ENCODE measurements at places on chromosomes 11 and 22.

- DNase-seq = no peak
Measured at GRCh38 chr22:44331881-44332714, 19.3 kb upstream of the SHISAL1 start.

- no peak for DNase-seq
Measured at GRCh38 chr11:129814244-129815014, 1.2 kb upstream of the TMEM45B start.

GRCh38 chr11:121112498-121113455, 11.7 kb downstream of the TECTA start:
- DNase-seq = peak; percentile 58

DNA sequence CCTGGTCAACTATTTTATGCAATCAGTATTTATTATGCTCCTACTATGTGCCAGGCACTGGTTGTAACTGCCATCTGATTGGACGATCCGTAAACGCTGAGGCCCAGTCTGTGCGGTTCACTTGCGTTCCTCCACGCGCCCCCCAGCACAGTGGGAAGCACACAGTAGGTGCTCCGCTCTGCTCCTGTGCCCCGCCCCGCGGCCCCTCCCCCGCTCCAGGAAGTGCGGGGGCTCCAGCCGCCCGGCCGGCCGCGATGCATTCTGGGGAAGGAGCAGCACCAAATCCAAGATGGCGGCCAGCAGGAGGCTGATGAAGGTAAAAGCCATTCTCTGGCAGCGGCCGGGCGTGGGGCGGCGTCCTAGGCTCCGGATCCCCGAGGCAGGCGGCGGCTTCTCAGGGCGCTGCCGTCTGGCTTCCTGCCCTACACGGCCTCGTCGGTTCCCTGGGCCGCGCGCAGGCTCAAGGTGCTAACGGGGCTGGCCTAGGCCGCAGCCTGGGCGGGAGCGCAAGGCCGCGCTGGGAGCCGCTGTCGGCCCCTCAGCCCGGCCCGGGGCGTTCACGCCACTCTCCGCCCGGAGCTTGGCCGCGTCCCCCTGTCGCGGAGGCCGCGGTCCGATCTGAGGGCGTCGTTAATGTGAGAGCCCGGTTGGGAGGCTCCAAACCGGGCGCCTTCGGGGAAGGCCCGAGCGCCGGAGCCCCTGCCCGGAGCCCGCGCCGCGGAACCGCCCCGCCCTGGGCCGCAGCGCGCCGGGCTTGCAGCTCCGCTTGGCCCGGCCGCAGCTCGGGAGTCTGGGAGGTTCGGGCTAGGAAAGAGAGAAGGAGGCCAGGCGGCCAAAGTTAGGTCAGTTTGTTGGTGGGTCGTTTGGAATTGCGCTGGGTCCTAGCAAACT, at the start of gene UBE2L3:
Gene UBE2L3 (plus strand): TSS at position 259 of the 891 bp plus-strand sequence. CDS start 31 bp downstream, at position 290.
- DNase-seq = peak; percentile 89

DNA sequence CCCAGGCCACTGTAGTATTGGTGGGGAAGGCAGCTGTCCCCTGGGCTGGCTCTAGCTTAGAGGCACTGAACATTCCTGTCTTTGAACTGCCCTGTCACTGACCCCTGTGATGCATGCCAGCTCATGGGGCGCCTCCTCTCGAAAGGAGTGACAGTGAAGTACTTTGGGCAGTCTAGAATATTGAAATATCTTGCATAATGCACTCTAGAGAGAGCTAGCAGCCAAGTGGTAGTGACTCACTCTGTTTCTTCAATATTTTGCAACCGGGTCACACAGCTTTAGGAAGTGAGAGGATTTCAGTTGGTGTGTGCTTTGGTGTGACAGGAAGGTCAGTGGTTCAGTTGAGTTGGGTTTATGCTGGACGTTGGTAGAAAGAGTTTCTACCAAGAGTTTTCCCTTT, 35.5 kb upstream of the ST14 start:
- peak; percentile 44 for DNase-seq

DNA sequence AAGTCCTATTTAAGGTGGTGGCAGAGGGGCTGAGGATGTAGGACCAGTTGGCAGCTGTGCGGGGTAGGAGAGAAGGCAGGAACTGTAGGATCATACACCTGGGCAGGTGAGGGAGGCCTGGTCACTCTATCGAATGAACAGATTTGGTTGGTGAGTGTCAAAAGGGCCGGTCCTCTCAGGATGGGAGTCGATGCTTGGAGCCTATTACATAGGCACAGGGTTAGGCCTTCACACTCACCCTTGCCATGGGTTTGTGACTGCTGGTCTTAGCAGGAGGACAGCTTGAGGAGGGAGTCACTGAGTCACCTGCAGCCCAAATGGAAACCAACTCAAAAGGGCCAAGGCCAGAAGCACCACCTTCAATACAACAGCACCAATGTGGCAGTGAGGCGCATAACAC, 80.2 kb upstream of the NARS2 start:
- no peak for DNase-seq

GRCh38 chr11:1825039-1825740, 9.6 kb upstream of the SYT8 start:
- DNase-seq = no peak

DNA sequence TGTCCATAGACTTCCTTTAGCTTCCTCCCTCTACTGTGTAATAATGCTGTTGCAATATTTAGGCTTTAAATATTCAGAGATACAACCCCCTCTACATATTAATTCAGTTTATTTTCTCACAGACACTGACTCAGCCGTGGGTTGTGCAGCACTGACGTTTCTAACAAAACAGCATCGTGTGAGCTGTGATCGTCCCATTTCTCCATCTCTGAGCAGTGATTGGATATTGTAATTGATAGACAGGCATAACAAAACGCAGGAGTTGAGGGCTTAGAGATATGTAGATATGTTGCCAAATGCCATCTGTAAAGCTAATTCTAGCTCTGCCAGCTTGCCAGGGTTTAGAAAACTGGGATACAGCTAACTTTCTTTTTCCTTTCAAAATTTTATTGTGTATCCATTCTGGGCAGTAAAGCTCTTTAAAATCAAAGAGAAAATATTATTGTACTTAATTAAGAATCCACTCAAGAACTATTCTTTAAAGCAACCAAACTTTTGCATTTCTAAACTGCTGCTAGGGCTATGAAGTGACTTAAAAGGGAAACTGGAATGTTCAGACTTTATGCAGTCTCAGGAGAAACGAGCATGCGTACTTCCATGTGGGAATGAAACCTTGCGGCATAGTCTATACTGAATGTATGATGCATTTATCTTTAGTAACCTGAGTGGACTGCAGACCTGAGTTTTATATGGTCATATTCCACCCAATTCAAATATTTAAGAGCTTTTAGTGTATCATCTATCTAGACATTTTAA, 22.7 kb downstream of the BTBD10 start:
- DNase-seq = peak; percentile 59

DNA sequence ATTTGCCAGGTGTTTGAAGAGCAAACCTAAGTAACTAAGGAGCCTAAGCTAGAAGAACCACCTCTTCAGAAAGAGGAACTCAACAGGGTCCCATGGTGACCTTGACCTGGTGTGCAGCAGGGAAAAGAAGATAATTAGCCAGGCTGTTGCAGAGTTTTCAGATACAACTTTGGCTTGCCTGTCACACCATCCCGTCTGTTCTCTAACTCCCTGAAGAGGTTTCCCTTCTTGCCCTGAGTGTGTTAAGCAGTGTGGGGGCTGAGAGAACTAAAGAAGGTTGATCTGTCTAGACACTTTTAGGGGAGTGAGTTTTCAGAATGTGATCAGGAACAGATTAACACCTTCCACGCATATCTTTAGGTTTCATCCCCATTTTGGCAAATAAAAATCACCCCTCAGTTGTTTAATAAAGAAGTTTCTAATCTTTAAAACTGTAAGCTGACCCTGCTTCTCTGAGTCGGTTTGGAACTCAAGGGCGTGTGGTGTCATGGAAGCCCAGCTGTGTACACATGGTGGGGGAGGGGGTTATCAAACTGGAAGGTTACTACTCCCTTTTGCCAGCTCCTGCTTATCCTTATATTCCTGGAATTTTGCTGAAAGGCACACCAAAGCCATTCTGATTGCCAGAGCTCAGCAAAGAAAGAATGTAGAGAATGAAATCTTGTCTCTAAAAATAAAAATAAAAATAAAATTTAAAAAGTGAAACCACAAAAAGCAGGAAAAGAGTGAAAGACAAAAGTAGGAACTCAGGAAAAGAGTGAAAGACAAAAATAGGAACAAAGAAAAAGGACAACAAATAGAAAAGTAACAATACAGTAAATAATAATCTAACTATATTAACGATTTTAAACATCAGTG, 70.2 kb downstream of the DBX1 start:
- no peak for DNase-seq

DNA sequence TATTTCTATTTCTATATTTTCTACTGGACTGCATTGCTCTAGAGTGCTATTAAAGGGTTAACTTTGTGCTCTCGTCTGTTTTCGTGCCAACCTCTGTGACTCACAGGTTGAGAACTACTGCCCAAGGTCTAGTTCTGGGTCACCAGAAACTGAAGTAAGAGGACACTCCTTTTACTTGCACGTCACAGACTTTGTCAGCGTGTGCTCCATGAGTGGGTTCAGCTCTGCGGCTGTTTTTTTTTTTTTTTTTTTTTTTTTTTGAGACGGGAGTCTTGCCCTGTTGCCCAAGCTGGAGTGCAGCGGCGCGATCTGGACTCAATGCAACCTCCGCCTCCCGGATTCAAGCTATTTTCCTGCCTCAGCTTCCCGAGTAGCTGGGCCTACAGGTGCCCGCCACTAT, 49.8 kb downstream of the CLMP start:
- no peak for DNase-seq

DNA sequence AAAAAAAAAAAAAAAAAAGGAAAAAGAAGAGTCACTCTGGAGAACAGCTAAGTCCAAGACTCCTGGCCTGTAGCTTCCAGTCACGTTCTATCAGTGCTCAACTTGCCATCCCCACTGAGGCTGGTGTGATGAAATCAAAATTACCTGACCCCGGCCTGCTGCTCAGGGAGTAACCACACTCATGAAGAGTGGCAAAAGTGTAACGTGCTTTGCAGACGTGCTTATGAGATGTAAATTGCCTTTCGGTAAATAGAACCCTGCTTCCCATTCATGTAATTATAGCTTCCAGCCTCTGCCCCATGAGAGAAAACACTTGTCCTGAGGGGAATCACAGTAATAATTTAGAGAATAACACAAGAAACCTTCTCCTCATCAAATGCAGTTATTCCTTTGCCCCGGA, 28.2 kb upstream of the CHKA start:
- DNase-seq = no peak

GRCh38 chr11:99370549-99371216, 349.9 kb downstream of the CNTN5 start:
- peak; percentile 50 for DNase-seq

- no peak for DNase-seq
Measured at GRCh38 chr22:37431801-37432707, 4.8 kb upstream of the ELFN2 start.

- DNase-seq = no peak
Measured at GRCh38 chr11:62514151-62514550, 32.5 kb downstream of the AHNAK start.

DNA sequence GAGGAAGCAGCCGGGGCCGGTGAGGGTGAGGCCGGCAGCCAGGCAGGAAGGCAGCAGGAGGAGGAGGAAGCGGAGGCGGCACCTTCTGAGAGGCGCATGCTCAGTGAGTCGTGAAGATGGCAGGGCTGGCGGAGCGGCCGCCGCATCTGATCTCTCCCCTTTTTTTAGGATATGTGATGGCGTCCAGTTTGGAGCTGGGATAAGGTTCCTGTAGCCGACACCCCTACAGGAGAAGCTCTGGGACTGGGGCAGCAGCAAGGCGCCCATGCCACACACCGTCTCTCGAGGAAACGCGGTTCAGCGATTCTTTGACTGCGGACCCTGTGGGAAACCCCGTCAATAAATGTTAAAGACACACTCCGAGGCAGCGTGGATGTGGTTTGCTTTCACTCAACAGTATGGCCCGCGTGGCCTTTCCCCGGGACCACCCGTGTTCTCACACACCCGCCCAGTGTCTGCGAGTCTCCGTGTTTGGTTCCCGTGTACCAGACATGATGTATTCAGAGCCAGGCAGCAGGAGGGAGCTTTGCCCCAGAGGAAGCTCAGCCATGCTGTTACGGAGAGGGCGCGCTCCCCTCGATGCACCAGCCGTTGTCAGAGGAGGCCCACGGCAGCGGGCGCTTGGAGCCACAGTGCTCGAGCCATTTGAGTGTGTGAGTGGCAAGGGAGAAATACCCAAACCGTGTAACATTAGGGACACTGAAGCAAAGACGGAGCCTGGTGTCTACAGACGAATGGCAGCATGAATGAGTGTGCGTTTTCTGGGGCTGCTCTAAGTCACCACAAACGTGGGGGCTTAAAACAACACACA, 27.7 kb upstream of the PARVB start:
- peak; percentile 69 for DNase-seq

DNA sequence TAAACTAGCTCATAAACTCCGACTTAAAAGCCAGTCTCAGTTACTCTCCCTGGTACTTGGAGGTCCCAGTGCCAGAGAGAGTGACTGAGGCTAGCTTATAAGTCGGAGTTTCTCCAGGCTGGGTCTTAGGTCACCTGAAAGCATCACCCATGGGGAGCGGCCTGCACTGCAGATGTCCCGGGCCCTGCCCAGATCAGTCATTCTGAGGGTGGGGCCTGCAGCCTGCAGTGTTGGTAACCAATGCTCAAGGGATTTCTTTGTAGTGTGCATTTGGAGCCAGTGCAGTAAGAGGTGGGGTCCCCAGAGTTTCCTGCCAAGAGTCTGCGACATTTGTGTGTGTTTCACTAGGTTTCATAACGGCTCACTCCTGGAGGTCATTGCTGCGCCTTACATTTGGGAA, 14.8 kb downstream of the TAB1 start:
- DNase-seq = no peak

DNA sequence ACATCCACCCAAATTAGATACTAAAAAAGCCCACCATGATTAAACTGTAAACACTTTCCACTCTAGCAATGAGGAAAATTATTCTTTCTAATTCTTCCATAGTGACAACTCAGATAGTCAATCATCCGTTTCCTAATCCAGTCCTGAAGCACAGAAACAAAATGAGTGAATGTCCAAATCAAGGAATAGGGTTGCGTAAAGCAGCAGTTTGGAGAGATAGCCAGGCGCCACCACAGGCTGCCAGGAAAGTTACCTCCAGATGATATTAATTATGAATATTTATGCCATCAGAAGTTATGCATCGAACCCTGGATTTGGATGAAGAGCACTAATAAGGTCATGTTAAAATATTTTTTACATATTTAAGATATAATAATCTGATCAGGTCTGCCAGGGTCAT, 63.2 kb downstream of the ETS1 start:
- no peak for DNase-seq

DNA sequence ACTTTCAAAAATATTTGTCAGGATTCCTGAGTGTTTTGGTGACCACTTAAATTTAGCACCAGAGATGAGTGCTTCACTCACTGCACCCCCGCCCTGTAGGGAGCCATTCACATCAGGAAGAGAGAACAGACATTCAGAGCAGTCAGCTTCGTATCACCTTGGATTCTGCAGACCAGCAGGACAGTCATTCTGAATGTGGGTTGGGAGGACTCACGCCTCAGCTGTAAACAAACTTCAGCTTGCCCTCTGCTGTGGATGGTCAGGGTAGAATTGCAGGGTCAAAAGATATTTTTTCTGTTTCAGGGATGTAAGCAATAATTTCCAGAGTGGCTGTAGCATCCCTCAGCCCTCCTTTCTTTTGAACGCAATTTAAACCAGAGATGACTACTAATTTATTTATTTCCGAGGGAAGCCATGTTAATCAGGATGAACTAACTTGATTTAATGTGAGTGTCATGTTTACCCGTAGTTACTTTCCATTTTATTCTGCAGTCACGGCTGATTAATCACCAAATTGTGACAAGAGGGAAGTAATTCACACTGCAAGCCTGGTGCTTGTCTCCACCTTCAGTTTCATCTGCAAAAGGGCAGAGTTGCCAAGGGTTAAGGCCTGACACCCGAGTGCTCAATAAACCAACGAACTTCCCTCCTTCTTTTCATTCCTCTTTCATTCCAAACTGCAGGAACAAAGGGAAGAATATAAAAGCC, 174.2 kb upstream of the DDI1 start:
- no peak for DNase-seq
